ENCODE measurements at places on chromosomes 7 and 10.

- no peak for DNase-seq
These were observed 578.5 kb downstream of the SH2D4B start for GRCh38 chr10:81116201-81116600.

GRCh38 chr10:4431114-4431863 is 394.7 kb upstream of the AKR1E2 start:
- no peak for DNase-seq

DNA sequence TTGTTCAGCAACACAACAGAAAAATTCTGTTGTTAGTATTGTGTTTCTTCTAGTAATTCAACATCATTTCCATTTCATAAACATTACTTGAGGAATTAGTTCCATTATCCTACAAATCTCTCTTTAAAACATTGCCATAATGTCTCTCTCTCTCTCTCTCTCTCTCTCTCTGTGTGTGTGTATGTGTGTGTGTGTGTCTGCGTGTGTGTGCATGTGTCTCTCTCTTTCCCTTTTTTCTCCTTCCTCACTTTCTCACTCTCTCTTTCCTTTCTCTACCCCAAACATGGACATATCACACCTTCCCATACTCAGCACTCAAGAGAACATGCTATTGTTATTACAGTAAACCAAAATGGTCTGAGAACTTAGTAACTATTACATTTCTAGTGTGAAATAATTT is 16.6 kb downstream of the LRRTM3 start:
- DNase-seq = no peak

GRCh38 chr7:95539426-95539825 is 53.7 kb downstream of the ASB4 start:
- DNase-seq = no peak

- no peak for DNase-seq
These were observed 365.8 kb downstream of the BBS9 start for GRCh38 chr7:33495207-33495606.

- DNase-seq = no peak
These were observed 3.5 kb downstream of the NRCAM start for GRCh38 chr7:108452707-108453106.

DNA sequence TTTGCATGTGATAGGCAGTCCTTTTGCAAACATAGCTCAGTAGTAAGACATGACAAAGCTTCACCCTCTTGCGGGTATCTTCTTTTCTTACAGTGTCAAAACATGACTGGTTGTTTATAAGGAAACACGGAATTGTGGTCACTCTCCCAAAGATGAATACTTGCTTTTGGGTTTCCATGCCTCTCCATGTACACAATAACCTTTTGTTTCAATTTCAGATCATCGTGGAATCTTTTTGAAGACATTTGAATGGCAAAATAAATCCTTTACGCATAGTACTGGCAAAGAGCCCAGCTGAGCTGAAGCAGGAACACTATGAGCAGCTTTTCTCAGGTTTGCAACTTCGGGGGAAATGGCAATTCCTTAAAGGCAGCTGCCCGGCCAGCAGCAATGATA is 156.8 kb upstream of the FRMD4A start:
- DNase-seq = no peak

DNA sequence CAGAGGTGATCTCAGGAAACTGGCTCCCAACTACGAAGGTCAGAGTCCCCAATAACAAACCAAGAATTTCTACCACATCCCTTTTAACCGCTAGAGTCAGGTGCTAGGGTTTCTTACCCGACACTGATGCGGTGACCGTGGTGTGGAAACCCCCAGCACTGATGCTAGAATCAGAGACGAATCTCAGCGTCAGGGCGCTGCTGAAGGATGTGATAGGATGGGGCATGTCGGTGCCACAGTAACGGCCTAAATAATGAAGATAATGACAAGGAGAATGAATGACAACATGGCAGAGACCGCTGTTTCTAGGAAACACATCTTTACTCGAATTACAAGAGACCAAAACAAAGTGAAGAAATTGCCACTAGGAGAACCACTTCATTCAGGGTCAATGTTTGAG is 131.1 kb upstream of the RSU1 start:
- peak; percentile 62 for DNase-seq

- no peak for DNase-seq
These were observed 63.4 kb upstream of the DDC start for GRCh38 chr7:50628434-50629084.

GRCh38 chr10:33015761-33016547 is 57.9 kb upstream of the ITGB1 start:
- DNase-seq = no peak
